ENCODE measurements at places on chromosomes 1 and 21.

GRCh38 chr1:35756064-35756463, 13.7 kb downstream of the CLSPN start:
- no peak for DNase-seq

GRCh38 chr1:234605983-234606783, 3.8 kb downstream of the IRF2BP2 start:
- no peak for DNase-seq

DNA sequence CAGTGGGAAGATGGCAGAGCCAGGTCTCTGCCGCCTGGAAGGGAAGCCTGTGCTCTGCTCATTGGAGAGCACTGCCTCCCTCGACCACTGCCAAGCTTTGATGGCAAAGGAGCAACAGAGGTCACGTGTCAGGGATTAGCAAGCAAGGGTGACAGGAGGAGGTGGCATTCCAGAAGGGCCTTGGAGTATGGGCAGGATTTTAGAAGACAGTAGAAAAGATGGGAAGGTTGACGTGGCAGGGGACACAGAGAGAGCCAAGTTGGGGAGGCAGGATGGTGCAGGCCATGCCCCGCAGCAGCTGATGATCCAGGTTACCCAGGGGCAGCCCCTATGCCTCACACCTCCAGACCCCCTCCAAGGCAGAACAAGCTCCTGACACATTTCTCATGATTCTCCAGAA, 21.9 kb upstream of the LBR start:
- DNase-seq = no peak

- DNase-seq = no peak
Observed at GRCh38 chr1:9589144-9589718, 520 bp downstream of the TMEM201 start.

- no peak for DNase-seq
Observed at GRCh38 chr1:116508085-116508983, 62.5 kb downstream of the CD58 start.

DNA sequence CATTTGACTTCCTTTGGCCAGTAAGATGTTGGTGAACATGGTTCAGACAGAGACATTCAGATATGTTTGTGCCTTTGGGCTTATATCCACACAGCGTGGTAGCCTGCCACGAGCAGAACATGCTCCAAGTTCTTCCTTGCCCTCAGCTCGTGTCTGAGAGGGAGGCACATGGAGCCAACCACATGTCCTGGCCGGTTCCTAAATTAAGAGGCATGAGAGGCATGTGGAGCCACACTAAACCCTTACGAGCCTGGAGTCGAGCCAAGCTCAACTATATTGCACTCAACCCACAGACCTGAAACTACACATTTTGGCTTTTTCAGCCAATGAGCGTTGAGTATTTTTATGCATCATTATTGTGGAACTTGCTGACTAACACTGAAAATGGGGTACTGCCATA, 133.7 kb upstream of the KCNK1 start:
- no peak for DNase-seq

- DNase-seq = no peak
Observed at GRCh38 chr1:223214261-223214807, 71.3 kb upstream of the TLR5 start.
